ENCODE measurements at places on chromosomes 7 and 10. TPM values are rescaled to one million over a fixed set of nuclear protein-coding genes. Genes with fewer than 3 reads are reported as not detected.

Gene TDRD1
- total RNA-seq, result 1.8 TPM

DNA sequence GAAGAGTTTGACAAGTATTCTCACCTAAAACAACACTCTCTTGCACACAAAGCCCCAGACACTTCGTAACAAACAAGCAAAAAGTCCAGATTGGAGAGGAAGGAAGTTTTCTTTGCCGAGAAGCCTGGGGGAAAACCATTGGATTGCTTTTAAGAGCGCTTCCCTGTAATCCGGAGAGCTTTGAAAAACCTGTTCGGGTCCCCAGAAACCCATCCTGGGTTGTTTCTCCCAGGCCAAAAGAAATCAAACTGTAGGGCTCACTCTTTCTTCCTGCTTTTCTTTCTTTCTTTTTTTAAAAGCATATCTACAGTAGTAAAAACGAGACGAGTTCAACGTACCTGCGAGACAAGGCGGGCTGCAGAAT, 655 bp downstream of the SP8 start:
- DNase-seq, result no peak

- no peak for DNase-seq
Observed at GRCh38 chr10:108443636-108444035, 1279.1 kb upstream of the SORCS1 start.

DNA sequence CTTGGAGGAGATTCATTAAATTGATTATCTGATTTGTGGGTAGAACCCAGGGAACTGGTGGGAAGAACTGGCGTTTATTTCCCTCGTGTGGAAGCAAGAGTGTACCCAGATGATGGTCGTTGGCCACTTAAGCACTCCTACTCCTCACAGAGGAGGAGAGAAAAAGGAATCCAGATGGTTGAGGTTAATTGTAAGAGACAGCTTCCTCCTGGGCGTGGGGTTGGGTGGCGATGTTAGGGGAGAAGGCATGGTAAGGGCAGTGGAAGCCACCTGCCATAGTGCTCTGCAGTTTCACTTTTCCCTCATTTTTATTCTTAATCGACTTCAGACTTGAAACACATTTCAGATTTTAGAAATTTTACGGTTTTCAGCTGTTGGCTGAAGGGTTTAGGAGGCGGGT, 104.1 kb downstream of the DOCK1 start:
- no peak for DNase-seq

GRCh38 chr10:26983156-26983555, 117.1 kb downstream of the ANKRD26 start:
- DNase-seq, result no peak

Gene PIP
- total RNA-seq, result not detected

DNA sequence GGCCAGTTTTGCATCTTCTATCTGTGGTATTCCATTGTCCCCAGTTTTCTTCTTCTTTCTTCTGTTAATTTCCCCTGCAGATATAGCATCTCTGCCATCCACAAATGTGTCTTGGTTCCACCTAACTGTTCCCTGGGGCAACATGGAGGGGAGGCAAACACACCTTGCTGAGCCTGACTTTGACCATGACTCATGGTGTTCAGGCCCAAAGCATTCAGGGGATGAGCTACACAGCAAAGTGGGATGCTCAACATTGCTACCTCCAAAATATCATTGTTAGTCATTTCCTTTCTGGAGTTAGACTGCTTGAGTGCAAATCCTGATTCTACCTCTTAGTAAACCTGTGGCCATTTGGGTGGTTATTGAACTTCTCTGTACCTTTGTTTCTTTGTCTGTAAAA, 542.7 kb downstream of the LRMDA start:
- no peak for DNase-seq

Gene DLX5
- total RNA-seq, result 3.1 TPM

Gene CPA2
- total RNA-seq, result 0.92 TPM
